ENCODE measurements at places on chromosomes 4 and X.

DNA sequence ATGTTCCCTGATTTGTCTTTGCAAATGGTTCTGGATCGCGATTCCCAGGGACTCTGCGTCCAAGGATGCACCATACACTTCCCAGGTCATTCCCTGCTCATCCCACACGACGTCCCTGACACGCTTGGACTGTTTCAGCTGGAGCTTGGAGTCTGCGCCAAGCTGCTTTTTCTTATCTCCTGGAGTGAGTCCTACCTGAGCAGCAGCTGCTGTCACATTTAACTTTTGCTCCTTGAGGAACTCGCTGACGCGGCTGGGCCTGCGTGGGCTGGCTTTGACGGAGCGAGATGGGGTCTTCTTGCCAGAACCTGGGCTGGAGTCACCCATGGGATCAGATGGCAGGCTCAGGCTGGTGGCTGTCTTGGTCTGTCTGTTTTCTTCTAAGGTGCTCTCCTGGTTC lies 59.6 kb downstream of the GPRIN3 start:
- DNase-seq = no peak

DNA sequence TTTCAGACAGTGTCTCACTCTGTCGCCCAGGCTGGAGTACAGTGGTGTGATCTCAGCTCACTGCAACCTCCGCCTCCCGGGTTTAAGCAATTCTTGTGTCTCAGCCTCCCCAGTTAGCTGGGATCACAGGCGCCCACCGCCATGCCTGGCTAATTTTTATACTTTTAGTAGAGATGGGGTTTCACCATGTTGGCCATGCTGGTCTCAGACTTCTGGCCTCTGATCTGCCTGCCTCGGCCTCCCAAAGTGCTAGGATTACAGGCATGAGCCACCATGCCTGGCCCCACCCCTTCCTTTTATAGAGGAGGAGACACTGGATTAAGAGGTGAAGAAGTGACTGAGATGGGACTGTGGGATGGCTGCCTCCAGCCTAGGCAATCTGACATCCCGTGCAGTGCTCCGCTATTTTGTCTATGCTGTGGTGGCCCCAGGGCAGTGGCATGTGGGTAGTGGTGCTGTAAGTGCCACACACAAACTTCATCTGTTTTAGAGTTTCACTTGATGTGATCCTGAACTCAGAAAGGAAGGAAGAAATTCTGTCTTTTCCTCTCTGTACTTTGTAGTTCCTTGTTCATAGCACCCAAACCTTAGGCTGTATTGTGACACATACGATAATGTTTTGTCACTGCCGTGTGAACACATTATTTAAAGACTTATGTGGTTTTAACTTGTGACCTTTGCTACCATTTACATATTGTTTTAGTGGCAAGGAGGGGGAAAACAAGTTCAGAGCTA lies 48.9 kb downstream of the FNIP2 start:
- no peak for DNase-seq

DNA sequence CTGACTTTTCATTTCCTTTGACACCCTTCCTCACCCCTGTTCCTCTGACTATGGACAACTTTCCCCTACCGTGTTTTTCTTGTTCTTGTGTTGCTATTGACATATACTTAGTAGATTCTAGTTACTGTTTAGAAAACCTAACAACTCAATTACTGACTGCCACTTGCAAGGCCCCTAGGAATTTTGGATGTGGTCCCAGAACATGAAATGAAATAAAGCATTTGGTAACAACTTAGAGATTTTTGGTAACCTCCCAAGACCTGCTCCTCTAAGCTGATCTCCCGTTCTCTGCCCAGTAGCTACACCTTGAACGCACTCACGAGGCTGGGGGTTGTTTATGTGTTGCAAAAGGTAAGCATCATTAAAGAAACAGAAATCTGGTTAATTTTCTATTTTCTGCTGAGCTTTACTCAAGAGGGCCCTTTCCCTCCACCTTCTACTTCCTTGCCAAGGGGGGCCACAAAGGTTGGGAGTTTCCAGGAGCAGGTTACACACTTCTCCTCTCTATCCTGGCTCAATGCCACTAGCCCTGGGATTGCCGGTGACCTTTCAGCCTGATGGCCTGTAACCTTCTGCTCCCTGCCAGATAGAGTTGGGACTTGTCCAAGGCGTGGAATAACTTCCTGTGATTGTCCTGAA lies 20.5 kb downstream of the GAB3 start:
- no peak for DNase-seq

DNA sequence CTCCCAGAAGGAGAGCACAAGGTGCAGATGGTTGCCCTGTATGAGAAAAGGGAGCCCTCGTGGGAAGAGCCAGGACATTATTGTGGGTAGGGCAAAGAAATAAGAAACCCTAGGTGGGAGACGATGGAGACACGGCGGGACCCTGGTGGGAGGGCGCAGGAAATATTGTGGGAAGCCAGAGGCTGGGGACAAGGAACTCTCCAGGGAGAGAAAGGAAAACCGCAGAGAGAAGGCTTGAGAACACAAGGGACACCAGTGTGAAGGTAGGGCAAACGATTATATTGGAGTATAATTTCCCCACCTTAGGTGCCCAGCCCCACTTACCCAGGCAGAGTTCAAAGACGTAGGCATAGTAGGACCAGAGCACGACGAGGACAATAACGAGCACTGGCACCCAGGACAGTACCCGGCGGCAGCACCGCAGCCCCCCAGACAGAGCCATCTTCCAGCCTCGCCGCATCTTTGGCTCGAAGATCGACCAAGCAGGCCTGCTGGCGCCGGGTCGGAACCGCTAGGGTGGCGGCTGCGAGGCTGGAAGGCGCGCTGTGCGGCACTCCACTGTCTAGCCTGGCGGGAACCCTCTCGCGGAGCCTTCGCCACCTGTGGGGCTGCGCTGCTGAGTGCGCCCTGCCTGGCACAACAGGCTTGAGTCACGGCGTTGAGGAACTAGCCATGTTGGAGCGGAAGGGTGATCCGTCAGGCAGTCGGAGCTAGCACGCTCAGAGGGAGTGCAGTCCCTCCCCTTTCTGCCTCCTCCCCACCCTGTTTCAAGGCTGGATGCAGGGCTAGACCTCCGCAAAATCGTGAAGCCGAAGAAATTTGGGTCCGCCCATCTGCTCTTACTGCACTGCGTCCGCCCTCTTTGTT lies at the start of gene ZDHHC15:
Gene ZDHHC15 (minus strand): TSS at position 473 of the 867 bp plus-strand sequence. CDS start 13 bp downstream, at position 460.
- peak; percentile 53 for DNase-seq

DNA sequence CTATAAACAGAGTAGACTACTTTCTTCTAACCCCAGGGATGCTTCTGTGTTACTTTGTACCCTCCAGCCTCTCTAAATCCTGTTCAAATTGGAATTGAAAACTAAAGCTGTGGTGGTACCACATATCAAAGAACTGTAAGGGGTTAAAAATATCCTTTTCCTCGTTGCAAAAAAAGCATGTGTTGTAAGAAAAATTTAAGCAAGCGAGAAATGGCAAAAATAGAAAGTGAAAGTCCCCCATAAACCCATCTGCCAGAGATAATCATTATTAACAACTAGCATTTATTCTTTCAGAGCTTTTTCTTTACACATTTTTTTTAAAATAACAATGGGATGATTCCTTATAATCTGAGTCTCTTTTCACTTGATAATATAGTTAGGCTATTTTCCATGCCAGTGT lies 40.6 kb downstream of the TMEM164 start:
- no peak for DNase-seq

DNA sequence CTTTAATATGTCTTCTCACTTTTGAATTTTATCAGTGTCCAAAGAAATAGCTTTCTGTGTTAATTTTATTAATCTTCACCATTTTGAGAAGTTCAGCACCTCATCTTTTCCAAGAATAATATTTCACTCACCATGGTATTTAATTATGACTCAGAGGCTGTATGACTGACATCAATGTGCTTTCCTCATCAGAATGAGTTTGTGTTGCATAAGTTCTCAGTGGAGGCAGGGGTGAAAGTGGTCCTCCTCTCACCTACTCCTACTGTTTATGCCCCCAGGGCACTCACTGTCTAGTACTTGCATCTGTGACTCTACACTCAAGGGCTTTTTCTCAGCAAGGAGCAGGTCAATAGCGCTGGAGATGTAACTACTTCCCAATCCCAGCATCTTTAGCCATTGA lies 905.3 kb upstream of the INTU start:
- no peak for DNase-seq

GRCh38 chr4:17033768-17034181 lies 135.3 kb upstream of the LDB2 start:
- no peak for DNase-seq

- DNase-seq = no peak
Observed at GRCh38 chr4:2768921-2769336, 12.8 kb upstream of the TNIP2 start.

- DNase-seq = no peak
Observed at GRCh38 chr4:114085611-114086345, 106.3 kb upstream of the ARSJ start.

- DNase-seq = no peak
Observed at GRCh38 chr4:100284129-100284880, 94.0 kb upstream of the DDIT4L start.

- DNase-seq = no peak
Observed at GRCh38 chr4:149047368-149047767, 605.2 kb upstream of the NR3C2 start.

- no peak for DNase-seq
Observed at GRCh38 chrX:107547621-107548020, 80.7 kb upstream of the PRPS1 start.

All from activated CD4-positive, alpha-beta T cell treated with anti-CD3 and anti-CD28 coated beads, Interleukin-2, Interleukin-6, amounts not matched to agents 100 ng/mL and 50 ng/mL, durations not matched to agents 16 hours and 8 hours (primary cell).